ENCODE measurements at places on chromosomes 7 and 10. TPM values are rescaled to one million over a fixed set of nuclear protein-coding genes. Genes with fewer than 3 reads are reported as not detected.

USP6NL gene
- total RNA-seq: 6.0 TPM

VGF gene
- not detected for total RNA-seq

PILRA gene
- total RNA-seq: 0.51 TPM

SPDYE6 gene
- total RNA-seq: not detected

FAM25A gene
- not detected for total RNA-seq

INHBA gene
- 5.8 TPM for total RNA-seq

LRRC18 gene
- not detected for total RNA-seq

EEPD1 gene
- total RNA-seq: 5.6 TPM

HOXA9 gene
- total RNA-seq: 9.1 TPM

GHRHR gene
- total RNA-seq: not detected
